ENCODE measurements at places on chromosomes 12 and 14. TPM values are rescaled to one million over a fixed set of nuclear protein-coding genes. Genes with fewer than 3 reads are reported as not detected.
A peak's percentile ranks its signal among the peaks of the same experiment; 100 is the strongest.

DNA sequence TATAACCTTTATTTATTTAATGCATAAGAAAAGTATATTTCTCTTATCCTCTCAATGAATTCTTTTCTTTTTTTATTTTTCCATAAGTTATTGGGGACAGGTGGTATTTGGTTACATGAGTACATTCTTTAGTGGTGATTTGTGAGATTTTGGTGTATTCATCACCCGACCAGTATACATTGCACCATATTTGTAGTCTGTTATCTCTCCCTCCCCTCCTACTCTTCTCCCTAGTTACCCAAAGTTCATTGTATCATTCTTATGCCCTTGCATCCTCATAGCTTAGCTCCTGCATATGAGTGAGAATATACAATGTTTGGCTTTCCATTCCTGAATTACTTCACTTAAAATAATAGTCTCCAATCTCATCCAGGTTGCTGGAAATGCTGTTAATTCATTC is 1900.0 kb upstream of the SEL1L start:
- no peaks in the 10 kb centered on the region for H3K36me3 ChIP-seq
- H3K4me1 ChIP-seq: no peaks in the 10 kb centered on the region
- DNase-seq: no peak
- no peaks in the 10 kb centered on the region for H3K27me3 ChIP-seq
- no peak overlapping the region for H3K27ac ChIP-seq

GRCh38 chr14:21025371-21026273 is 761 bp upstream of the NDRG2 start:
- H3K27me3 ChIP-seq: peaks cover 56% of the 10 kb centered on the region
- H3K36me3 ChIP-seq: no peaks in the 10 kb centered on the region
- H3K27ac ChIP-seq: no peak overlapping the region

- peak overlapping the region; percentile 80 for H3K4me3 ChIP-seq
- no peaks in the 10 kb centered on the region for H3K27me3 ChIP-seq
- H3K36me3 ChIP-seq: no peaks in the 10 kb centered on the region
- DNase-seq: peak; percentile 99
- H3K27ac ChIP-seq: peak overlapping the region; percentile 83
These were observed 431 bp upstream of the RHOJ start for GRCh38 chr14:63203618-63204406.

- H3K4me1 ChIP-seq: no peaks in the 10 kb centered on the region
These were observed 269.7 kb downstream of the TTC6 start for GRCh38 chr14:37864861-37865718.

- DNase-seq: peak; percentile 93
- H3K27ac ChIP-seq: peak overlapping the region; percentile 77
- no peaks in the 10 kb centered on the region for H3K36me3 ChIP-seq
- H3K4me3 ChIP-seq: no peak overlapping the region
These were observed 31.4 kb downstream of the VWF start for GRCh38 chr12:6092784-6093722.

GRCh38 chr12:21884936-21885335 is 56.3 kb downstream of the ABCC9 start:
- H3K4me3 ChIP-seq: no peak overlapping the region
- H3K4me1 ChIP-seq: no peaks in the 10 kb centered on the region
- no peaks in the 10 kb centered on the region for H3K27me3 ChIP-seq
- no peak overlapping the region for H3K27ac ChIP-seq
- no peak for DNase-seq

DNA sequence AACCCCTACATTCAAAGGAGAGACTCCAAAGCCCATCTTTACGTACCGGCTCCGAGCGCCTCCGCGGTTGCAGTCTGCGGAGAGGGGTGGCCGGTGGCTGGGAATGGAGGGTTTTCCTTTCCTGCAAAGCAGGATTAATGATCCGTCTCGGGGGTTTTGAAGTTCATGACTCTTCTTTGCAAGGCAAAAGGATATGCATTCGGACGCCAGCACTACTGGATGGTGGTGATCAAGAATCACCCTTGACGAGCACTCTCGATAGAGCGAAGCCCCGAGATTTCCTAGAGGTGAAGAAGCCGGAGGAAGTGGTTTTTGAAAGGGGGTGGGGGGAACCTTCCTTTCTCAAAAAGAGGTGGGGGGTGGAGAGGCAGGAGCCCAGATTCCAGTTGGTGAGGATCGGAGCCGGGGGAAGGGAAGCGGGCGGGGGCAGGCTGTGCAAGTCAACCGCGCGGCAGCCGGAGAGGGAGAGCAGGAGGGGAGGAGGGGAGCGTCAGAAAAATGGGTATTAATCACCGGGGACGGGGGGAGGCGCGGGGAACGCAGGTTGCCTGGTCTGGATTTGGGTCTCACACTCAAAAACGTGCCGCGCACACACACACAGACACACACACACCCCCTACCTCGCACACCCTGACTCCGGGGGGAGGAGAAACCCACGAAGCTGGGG is at the start of gene GRIN2B:
Gene GRIN2B, minus strand, starts transcription at position 307 of the 667 bp plus-strand sequence. CDS start 115,394 bp downstream, outside the sequence.
- no peak within 1 kb of the TSS for H3K4me3 ChIP-seq
- H3K27ac ChIP-seq: no peak within 1 kb of the TSS
- DNase-seq: no peak
- peaks cover 9% of the 10 kb centered on the region for H3K27me3 ChIP-seq
- no peaks in the 10 kb centered on the region for H3K36me3 ChIP-seq
- H3K4me1 ChIP-seq: no peaks in the 10 kb centered on the region

GRCh38 chr14:33056213-33056612 is 117.5 kb downstream of the NPAS3 start:
- H3K27ac ChIP-seq: no peak overlapping the region
- H3K4me3 ChIP-seq: no peak overlapping the region
- H3K36me3 ChIP-seq: no peaks in the 10 kb centered on the region
- DNase-seq: no peak
- H3K4me1 ChIP-seq: no peaks in the 10 kb centered on the region
- no peaks in the 10 kb centered on the region for H3K27me3 ChIP-seq

- H3K4me1 ChIP-seq: peaks cover 19% of the 10 kb centered on the region
- peak; percentile 89 for DNase-seq
- peaks cover 20% of the 10 kb centered on the region for H3K27me3 ChIP-seq
- H3K4me3 ChIP-seq: peak overlapping the region; percentile 76
- H3K36me3 ChIP-seq: peaks cover 3% of the 10 kb centered on the region
These were observed 674 bp downstream of the VDR start for GRCh38 chr12:47903927-47904712.

DNA sequence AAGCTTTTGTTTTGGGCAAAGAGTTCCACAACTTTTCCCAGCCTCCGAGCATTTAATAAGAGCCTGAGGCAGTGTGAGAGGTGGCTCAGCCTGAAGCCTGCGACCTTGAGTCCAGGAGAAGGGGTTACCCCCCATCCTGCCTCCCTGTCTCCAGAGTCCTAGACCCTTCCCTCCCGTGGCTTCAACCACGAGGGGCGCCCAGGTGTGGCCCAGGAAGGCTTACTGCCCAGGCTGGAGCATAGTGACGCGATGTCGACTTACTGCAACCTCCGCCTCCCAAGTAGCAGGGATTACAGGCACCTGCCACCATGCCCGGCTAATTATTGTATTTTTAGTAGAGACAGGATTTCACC is 641 bp downstream of the LRRC43 start:
- H3K4me3 ChIP-seq: no peak overlapping the region
- H3K27ac ChIP-seq: no peak overlapping the region
- H3K27me3 ChIP-seq: no peaks in the 10 kb centered on the region
- H3K36me3 ChIP-seq: no peaks in the 10 kb centered on the region
- no peak for DNase-seq

DNA sequence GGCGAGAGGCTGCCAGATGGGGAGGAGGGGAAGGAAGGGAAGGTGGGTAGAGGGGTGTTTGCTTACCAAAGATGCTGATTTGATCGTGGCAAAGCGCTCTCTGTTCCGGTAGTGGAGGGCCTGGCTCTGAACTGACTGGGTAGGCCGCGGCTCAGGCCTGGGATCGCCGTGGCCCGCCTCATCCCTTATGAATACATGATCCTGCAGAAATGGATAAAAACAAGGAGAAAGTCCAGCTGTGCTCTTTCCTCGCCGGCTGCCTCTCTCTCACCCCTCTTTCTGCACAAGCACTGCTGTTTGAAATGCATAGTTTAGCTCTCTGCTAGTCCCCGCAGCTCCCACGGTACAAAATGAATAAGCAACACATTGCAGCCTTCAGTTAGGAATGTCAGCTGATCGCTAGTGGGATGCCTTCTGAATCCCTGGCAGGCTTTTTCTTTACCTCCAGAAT is 53.8 kb downstream of the PEBP1 start:
- peaks cover 10% of the 10 kb centered on the region for H3K4me1 ChIP-seq
- peak; percentile 86 for DNase-seq

- H3K36me3 ChIP-seq: no peaks in the 10 kb centered on the region
- H3K4me1 ChIP-seq: no peaks in the 10 kb centered on the region
- no peak overlapping the region for H3K4me3 ChIP-seq
- DNase-seq: no peak
- H3K27ac ChIP-seq: no peak overlapping the region
These were observed 276.2 kb upstream of the RTL1 start for GRCh38 chr14:101179691-101180211.

DNA sequence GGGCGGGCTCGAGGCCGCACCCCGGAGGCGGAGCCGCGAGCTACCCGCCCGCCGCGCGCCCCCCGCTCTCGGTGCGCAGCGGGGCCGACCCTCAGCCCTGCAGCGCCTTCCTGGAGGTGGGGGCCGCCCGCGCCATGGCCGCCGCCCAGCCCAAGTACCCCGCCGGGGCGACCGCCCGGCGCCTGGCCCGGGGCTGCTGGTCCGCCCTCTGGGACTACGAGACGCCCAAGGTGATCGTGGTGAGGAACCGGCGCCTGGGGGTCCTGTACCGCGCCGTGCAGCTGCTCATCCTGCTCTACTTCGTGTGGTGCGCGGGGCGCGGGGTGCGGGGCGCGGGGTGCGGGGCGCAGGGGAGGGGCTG is at the start of gene P2RX2:
Gene P2RX2, plus strand, starts transcription at position 94 of the 361 bp plus-strand sequence. Its CDS starts 41 bp downstream, at position 135.
- H3K4me3 ChIP-seq: no peak within 1 kb of the TSS
- DNase-seq: no peak
- H3K4me1 ChIP-seq: peaks cover 14% of the 10 kb centered on the region
- no peak within 1 kb of the TSS for H3K27ac ChIP-seq

ATF7IP gene
- total RNA-seq: 14.1 TPM

RPS26 gene
- total RNA-seq: 125 TPM

RPGRIP1 gene
- total RNA-seq: under 0.01 TPM
